ENCODE measurements at places on chromosomes 7 and 10. TPM values are rescaled to one million over a fixed set of nuclear protein-coding genes. Genes with fewer than 3 reads are reported as not detected.
A peak's percentile ranks its signal among the peaks of the same experiment; 100 is the strongest.

- no peak for DNase-seq
Measured at GRCh38 chr7:98935811-98936210, 57.5 kb downstream of the TRRAP start.

SPDYE8 gene
- total RNA-seq = not detected

DNA sequence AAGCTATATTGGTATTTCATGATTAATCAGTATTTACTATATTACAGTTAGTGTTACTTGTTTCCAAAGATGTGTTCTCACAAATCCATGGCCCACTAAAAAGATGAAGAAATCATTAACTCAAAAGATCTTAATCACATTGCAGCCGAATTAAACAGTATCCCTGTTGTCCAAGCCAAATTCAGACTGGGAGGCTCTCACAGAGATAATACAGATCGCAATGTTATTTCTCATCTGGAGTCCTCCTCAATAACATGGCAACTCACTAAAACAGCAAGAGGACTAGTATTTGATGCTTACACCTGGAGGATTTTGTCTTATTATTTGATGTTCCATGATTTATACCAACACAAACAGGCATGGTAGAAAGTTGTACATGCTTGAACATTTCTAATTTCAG, 23.4 kb downstream of the CYP51A1 start:
- DNase-seq = no peak

NSUN5 gene
- total RNA-seq = 19.0 TPM

CPXM2 gene
- total RNA-seq = 19.2 TPM

GRCh38 chr10:60960031-60960430, 16.0 kb upstream of the RHOBTB1 start:
- no peak for DNase-seq

DNA sequence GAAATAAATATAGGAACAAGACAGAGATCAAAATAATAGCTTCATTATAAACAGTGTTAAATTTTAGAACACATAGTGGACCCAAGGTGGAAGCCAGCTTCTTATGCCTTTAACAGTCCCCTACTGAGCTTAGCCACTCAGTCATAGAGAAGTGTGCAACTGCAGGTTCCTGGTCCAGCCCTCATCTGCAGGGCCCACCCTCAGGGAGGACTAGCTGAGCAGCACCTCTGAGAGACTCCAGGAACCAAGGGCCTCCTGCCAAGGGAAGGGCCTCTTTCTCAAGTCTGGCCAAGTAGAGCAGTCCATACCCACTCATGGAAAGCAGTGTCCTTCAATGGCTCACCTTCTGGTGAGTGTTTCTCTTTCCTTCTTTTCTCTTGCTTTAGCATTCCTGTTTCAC, 173.7 kb upstream of the PRPS1L1 start:
- DNase-seq = no peak

ERVW-1 gene
- not detected for total RNA-seq

EN2 gene
- 0.12 TPM for total RNA-seq

- no peak for DNase-seq
Measured at GRCh38 chr7:55120501-55121198, 101.8 kb downstream of the EGFR start.

GRCh38 chr10:116763440-116763839, 21.1 kb upstream of the HSPA12A start:
- DNase-seq = no peak

GPR158 gene
- 0.19 TPM for total RNA-seq

PPP1R3A gene
- total RNA-seq = not detected

- DNase-seq = no peak
Measured at GRCh38 chr7:127460077-127460476, 67.6 kb upstream of the ZNF800 start.

IQUB gene
- 1.4 TPM for total RNA-seq

DNA sequence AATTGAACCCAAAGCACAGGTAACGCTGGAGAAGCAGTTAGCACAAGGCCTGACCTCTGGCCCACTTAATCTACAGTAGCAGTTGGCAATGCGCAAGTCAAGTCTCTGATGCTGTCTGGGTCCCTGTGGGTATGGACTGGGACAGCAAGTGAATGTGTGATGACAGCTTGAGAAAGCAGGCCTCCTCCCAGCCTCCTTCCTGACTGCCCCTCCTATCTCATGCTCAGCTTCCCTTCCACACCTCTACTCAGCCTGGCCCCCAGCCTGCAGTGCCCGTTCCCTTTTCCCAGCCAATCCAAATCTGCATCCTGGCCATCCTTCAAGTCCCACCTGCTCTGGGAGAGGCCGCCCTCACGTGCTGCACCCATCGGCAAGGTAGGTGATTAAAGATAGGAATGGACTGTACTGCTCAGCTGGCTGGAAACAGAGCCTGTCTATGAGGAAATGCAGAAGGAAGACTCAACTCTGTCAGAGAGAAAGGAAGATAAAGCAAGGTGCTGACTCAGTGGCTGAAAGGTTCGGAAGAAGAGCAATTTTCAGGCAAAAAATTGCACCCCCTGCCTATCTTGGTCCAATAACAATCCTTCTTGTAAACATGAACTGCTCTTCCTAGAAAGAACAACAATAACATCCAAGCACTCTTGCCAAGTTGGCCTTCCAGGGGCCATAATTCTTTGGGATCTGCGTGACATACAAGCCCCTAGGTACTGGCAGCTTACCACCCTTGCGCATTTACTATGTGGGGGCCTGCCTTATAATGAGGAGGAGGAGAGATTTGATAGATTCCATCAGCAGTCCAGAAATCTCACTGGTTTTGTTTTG, 16.6 kb upstream of the FGFR2 start:
- DNase-seq = no peak

- no peak for DNase-seq
Measured at GRCh38 chr10:114095559-114096337, 52.1 kb downstream of the ADRB1 start.

GRCh38 chr10:127151981-127152699, 44.3 kb downstream of the INSYN2A start:
- DNase-seq = no peak

GRCh38 chr7:46387646-46388045, 466.6 kb upstream of the IGFBP3 start:
- DNase-seq = no peak

DNA sequence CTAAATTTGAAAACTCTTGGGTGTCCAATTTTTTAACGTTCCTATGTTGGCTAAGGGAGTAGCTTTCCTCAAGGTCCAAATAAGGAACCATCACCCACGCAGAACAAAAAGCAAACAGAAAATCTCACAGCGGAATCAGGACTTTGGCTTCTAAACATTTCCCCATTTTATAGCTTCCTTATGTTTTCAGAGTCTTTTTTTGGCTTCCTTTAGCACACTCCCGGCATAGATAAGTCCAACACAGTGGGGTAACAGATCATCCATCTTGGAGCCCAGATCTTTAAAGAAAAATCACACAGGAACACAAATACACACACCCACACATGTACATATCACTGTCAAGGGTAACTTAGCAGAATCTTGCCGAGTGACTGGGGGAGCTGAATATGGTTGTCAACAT, 4.2 kb upstream of the TCF7L2 start:
- no peak for DNase-seq

- peak; percentile 51 for DNase-seq
Measured at GRCh38 chr10:14536241-14537213, 205.8 kb upstream of the FRMD4A start.
